ENCODE measurements at places on chromosomes 16 and 17.

DNA sequence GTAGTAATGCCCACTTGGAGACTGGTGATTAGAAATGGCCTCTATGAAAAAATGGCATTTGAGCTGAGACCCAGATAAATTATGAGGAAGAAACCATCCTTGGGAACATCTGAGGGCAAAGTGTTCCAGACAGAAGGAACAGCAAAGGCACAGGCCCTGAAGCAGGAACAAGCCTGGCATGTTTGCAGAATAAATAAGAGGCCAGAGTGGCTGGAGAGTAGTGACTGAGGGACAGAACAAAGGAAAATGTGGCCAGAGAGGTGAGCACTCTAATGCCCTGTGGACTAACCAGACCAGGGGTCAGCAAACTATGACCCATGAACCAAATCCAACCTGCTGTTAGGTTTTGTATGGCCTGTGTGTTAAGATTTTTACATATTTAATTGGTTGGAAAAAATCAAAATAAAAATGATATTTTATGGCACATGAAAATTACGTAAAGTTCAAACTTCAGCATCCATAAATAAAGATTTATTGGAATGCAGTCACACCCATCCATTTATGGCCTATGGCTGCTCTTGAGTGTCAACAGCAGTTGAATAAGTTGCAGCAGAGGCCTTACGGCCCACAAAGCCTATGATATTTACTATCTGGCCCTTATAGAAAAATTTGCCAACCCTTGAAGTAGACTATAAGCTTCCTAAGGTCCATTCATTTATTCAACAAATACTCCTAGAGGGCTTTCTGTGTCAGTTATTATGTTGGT is 210.0 kb upstream of the TOX3 start:
- no peak for DNase-seq

DNA sequence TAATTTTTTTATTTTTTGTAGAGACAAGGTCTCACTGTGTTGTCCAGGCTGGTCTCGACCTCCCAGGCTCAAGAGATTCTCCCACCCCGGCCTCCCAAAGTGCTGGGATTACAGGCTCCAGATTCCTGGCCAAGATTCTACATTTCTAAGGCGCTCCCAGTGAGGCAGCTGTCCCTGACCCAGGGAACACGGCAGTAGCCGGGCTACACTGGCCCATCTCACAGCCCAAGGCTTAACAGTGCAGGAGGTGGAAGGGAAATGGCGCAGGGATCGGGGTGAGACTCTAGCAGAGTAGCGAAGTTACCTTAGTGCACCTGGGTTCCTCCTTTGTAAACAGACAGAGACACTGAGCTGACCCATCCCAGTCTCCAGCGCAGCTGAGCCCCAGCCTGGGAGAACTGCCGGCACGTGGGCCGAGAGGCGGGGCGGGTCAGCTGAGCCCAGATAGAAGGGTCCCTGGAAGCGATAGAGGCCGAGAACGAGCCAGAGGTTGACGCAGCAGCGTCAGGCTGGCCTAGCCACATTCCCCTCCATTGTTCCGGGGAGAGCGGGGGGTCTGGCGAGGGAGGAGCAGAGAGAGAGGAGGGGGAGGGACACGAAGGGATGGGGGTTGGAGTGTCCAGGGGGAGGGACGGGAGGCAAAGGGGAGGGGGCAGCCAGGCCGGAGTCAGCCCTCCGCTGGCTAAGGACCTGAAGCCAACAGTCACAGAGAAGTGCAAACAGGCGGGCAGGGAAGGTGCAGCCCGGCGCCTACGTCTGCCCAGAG is 2.5 kb downstream of the CARHSP1 start:
- DNase-seq = no peak

- DNase-seq = no peak
Measured at GRCh38 chr16:47660540-47660939, 199.4 kb downstream of the PHKB start.

GRCh38 chr16:87828907-87829621 is 40.2 kb downstream of the SLC7A5 start:
- no peak for DNase-seq

DNA sequence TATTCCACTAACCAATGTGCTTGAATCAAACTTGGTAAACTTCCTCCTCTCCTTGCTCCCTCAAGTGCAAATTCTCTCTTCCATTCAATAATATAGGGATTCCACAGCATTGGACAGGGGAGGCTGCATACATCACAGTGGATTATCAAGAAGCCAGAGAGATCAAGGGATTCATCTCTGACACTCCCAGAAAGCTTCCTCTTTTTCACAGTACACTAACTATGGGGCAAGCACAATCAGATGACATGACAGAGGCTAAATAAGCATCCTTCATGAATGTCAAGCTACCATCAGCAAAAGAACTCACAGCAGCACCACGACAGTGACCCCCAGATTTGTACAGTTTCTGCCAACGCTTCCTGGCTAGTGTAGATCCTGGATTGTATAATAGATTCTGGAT is 178.4 kb upstream of the C17orf78 start:
- no peak for DNase-seq

DNA sequence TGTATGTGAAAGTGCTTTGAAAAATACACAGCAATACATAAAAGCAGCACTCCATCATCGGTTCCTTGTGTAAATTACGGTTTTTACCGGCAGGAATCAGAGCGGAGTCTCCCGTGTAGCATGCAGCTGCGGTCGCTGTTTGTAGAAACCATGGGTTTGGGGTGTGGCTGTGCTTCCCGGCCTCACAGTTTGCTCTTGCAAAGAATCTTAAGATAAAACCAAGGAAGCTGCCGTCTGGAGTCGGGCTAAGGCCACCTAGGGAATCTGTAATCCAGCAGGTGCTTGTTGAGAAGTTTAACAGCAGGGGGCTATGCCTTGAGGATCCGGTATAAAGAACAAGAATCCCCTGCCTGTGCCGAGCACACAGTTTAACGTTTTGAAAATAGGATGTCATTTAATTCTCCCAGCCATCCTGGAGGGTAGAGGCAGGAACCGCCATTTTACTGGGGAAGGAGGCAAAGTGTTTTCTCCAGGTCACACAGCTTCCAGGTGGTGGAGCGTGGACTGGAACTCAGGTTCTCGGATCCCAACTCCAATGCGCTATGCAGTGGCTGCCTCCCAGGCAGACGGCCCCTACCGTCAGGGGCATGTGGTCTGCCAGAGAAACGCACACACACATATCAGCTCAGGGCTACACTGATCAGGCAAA is 6.0 kb upstream of the TLCD3A start:
- DNase-seq = no peak

DNA sequence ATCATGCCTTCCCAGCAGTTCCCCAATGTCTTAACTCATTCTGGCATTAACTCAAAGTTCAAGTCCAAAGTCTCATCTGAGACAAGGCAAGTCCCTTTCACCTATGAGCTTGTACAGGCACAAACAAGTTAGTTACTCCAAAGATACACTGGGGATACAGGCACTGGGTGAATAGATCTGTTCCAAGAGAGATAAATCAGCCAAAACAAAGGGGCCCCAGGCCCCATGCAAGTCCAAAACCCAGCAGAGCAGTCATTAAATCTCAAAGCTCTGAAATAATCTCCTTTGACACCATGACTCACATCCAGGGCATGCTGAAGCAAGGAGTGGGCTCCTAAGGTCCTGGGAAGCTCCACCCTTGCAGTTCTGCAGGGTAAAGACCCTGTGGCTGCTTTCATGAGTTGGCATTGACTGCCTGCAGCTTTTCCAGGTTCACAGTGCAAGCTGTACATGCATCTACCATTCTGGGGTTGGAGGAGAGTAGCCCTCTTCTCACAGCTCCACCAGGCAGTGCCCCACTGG is 332.2 kb upstream of the KIF2B start:
- DNase-seq = no peak

DNA sequence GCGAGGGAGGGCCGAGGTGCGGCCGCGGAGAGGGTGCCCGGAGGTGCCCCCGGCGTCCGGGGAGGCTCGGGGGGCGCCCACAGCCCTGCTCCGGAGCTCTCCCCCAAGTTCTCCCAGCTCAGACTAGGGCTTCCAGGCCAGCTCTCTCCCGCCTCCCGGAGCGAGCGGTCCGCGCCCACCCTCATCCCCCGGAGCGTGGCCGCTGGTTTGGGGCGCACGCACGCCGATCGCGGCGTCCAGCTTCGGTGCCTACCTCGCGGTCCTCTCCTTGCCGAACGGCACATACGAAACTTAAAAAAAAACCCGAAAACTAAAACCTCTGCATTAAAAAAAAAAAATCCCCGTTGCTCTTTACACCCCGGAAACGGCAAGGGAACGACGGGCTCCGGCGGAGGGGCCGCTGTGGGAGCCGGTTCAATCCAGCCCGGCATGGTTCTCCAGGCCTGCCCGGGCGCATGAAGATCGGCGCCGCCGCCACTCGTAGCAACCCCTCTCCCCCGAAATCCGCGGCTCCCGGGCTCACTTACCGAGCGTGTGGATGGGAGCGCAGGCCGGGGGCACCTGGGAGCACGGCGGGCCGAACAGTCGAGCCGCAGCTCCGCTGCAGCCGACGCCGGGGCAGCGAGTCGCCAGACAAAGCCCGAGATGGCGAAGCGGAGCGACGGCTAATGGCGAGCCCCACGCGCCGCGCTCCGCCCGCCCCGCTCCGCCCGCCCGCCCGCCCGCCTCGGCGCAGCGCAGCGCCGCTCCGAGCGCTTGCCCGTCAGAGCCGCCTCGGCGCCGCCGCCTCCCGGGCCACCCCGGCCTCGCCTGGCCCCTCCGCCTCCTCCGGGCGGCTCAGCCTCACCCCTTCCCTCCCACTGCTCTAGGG is 973 bp upstream of the UBTF start:
- peak; percentile 45 for DNase-seq

DNA sequence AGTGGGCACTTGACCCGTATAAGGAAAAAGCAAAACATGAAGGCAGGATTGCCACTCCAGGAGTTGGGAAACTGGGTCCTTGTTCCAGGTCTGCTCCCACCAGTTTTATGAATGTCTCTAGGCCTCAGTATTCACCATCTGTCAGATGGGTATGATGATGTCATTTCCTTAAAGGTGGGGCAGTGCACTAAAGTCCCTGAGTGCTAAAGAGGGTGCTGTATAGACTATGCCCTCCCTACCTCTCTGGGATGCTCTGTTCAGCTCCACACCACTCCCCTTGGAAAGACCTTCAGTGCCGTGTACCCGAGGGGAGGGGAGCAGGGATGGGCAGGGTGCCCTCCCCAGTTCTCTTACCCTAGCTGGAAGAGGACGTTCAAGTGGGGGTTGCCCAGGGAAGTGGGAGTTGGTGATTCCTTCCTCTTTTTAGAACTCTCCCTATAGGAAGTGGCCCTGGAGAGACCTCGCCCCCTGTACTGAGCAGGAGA is 2.2 kb downstream of the LASP1 start:
- DNase-seq = no peak

DNA sequence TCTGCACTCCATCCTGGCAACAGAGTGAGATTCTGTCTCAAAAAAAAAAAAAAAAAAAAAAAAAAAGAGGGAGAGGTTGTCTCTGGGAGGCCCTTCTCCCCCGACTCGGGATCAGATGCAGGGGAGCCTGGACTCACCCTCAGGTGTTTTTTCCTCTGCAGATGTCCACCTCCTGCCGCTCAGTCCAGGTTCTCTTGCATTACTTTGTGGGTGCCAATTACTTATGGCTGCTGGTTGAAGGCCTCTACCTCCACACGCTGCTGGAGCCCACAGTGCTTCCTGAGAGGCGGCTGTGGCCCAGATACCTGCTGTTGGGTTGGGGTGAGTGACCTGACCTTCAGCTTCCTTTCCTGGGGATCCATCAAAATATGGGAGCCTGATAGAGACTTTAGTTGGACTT is 34.1 kb downstream of the GLP2R start:
- no peak for DNase-seq

- DNase-seq = no peak
Measured at GRCh38 chr16:54284319-54284930, 2.2 kb downstream of the IRX3 start.

DNA sequence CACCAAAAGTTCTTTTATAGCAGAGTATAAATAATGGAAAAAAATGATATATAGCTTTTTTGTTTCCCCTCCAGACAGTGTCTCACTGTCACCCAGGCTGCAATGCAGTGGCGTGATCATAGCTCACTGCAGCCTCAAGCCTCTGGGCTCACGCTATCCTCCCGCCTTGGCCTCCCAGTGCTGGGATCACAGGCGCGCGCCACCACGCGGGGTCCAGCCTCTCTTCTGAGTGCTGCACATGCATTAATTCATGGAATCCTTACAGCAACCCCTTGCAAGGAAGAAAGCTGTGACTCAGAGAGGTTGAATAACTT is 18.0 kb upstream of the ZNF629 start:
- no peak for DNase-seq

GRCh38 chr16:76784530-76784929 is 406.5 kb upstream of the MON1B start:
- no peak for DNase-seq

- no peak for DNase-seq
Measured at GRCh38 chr16:4270091-4270490, 2.7 kb downstream of the TFAP4 start.

GRCh38 chr17:79975498-79976134 is 60.1 kb downstream of the TBC1D16 start:
- DNase-seq = no peak

GRCh38 chr17:44022246-44022645 is 7.5 kb upstream of the TMEM101 start:
- DNase-seq = no peak

- DNase-seq = no peak
Measured at GRCh38 chr16:31522071-31522470, 5.6 kb upstream of the AHSP start.

GRCh38 chr17:1488826-1489270 is 3.6 kb downstream of the MYO1C start:
- no peak for DNase-seq

GRCh38 chr17:5874486-5874885 is 195.7 kb upstream of the WSCD1 start:
- no peak for DNase-seq

- DNase-seq = no peak
Measured at GRCh38 chr16:57001026-57001679, 11.8 kb downstream of the NLRC5 start.

DNA sequence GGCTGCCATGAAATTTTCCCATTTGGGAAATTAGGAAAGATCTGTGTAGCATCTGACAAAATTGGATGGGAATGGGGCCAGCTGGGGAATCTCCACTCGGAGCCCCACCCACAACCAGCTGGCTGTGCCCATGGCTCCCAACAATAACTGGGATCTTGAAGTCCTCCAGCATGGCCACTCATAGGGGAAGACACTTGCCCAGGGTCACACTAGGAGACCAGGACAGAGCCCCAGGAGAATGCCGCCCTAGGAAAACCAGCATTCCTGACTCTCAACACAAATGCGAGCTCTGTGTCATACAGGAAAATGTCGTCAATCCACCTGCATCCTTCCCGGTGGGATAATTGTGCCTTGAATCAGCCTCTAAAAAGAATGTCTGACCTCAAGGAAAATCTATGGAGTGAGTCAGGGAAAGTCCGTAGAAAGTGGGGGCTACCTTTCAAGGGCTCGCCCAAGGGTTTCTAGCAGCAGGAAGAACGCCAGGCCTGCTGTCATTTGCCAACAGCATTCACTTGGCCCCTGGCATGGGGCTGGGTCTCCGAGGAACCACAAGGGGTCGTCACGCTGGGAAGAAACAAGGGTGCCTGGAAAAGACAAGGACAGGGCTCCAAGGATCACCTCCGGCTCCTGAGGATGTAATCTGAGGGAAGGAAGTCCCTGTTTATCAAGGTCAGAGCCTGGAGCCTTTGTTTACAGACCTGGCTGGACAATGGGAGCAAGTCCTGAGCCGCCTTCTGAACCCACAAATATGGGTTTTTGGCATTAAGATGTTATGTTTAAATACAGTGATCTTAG is 15.9 kb downstream of the CDH5 start:
- no peak for DNase-seq

- DNase-seq = peak; percentile 80
Measured at GRCh38 chr16:324451-325334, 27.8 kb downstream of the AXIN1 start.

Measured in CD4-positive, alpha-beta T cell treated with Interferon gamma for 1 hour (primary cell).